ENCODE measurements at places on chromosomes 12 and 14.

- DNase-seq = no peak
These were observed 10.2 kb upstream of the ACSM4 start for GRCh38 chr12:7293670-7294069.

GRCh38 chr12:131095826-131096680 is 142.3 kb downstream of the ADGRD1 start:
- no peak for DNase-seq

DNA sequence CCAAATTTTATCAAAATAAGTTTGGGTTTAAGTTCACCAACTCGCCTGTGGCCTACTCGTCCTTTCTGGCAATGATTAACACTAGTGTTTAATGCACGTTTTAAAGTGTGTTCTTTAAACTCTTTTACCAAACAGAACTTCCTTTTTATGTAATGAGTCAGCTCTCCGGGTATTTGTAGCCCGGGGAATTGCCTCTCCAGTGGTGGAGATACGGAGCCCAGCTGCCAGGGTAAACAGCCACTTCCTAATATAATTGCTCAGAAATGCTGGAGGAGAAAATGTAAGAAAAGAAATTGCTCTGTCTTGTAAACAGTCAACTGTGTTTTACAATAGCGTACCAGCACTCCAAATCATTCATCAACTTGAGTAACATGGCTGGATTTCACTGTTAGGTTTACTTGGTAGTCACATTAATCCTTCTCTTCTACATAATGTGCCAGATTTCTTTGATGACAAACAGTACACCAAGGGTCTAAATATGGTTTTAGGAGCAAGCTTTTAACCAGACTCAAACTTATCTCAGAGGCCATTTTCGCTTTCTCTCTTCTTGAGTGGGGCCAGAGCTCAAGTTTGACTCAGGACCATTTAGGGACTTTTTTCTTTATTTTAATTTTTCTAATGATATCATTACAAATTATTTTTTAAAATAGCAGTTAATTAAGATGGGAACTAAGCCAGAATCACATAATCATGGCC is 101.2 kb upstream of the SLC38A2 start:
- DNase-seq = no peak

- DNase-seq = no peak
These were observed 98.2 kb downstream of the GLT1D1 start for GRCh38 chr12:128951448-128951847.

DNA sequence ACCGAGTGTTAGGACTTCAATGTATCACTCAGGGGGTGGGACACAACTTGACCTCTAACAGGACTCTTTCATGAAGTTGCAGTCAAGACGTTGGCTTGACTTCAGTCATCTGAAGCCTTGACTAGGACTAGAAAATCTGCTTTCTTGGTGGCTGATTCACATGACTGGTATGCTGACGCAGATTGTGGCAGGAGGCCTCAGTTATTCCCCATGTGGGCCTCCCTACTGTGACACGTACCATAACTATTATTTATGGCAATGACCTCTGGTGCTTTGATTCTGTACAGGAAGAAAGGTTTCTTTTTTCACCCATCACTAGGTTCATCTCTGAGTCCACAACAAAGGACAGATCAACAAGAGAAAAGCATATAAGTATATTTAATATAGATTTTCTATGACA is 270.4 kb downstream of the NEDD1 start:
- no peak for DNase-seq

DNA sequence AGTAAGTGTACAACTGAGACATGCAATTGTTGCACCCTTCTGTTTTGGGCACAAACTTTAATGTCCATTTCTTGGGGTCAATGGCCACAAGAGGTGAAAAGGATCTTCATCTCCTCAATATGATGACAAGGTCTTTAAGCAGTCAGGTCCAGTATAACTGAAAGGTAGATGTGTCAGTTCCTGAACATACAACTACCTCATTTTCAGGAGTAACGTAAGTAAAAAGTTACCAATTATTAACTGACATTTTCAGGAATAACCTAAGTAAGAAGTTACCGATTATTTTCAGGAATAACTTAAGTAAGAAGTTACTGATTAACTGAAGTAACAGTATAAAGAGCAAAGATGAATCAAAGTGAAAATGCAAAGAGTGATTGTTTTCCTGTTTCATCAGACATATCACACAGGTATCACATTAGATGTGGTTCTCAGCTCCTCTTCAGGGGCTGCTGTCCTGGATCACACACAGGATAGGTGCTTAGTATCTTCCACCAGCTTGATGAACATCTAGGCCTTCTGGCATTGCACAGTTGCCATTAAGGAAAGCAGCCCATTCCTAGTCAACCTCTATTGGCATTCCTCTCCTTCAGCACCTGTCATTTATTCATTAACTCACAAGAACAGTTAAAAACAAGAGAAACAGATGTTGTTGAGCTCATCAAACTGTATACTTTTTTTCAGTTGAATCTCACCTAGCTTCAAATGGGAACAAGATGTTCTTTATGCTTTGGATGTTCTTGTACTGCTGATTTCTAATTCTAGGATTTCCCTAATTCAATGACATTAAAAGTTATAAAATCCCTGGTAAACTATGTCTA is 200.0 kb downstream of the FOXG1 start:
- DNase-seq = no peak

DNA sequence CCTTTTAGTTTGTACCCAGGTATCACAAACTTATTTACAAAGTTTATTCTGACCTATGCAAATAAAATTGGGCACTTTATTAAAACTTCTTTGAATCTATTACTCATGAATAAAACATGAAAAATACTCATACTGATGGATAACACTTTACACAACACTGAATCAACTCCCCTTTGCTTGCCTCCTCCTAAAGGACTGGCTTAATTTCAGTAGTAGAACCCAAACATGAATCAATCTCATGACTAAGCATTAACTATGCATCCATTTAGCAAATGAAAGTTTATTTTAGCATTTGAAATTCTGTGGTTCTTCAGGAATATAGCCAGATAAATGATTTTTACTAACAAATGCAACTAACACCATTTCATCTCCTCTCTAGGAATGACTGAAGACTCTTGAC is 32.4 kb downstream of the DENND5B start:
- no peak for DNase-seq
